ENCODE measurements at places on chromosomes 4 and X. TPM values are rescaled to one million over a fixed set of nuclear protein-coding genes. Genes with fewer than 3 reads are reported as not detected.

SORCS2 gene
- total RNA-seq = not detected

SPANXN3 gene
- total RNA-seq = not detected

UGT8 gene
- not detected for total RNA-seq

CXorf58 gene
- total RNA-seq = not detected

ADAM29 gene
- total RNA-seq = not detected
